ENCODE measurements at places on chromosomes 13 and 19.

- no peak for DNase-seq
Observed at GRCh38 chr13:25329706-25330105, 28.3 kb downstream of the NUP58 start.

GRCh38 chr13:66530686-66531085, 699.5 kb downstream of the PCDH9 start:
- no peak for DNase-seq

GRCh38 chr13:40444241-40444640, 222.2 kb downstream of the FOXO1 start:
- DNase-seq = no peak

DNA sequence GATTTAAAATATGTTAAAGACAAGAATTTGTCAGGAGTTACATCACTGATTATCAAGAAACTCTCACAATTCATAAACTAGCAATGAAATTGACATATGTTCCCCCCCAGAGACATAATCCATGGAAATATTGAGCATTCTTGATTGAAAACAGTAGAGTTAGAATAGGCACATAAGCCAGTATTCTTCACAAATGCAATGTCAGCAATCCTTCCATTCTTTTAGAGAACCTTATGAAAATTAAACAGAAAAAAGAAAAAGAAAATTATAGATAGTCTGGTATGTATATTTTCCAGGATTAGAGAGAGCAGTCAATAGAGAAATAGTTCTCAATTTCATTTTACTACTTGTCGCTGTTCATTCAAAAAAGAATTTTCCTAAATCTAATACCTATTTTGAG, 458.4 kb downstream of the EFNB2 start:
- no peak for DNase-seq

DNA sequence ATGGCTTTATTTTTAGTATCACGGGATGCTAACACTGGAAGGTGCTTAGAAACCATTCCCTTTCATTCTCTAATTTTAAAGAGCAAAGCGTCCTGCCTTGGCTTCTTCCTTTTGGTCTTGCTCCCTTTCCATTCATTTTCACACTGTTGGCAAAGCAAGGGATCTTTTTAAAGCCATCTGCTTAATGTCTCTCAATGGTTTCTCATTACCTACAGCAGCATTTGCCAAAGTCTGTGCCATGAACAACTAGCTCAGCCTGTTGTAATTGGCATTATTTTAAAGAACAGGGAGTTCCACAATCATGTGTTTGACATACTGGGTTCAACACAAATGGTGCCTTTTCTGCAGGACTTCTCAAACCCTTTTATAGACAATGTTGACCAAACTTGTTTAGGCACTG, 444.3 kb downstream of the GPC6 start:
- no peak for DNase-seq

DNA sequence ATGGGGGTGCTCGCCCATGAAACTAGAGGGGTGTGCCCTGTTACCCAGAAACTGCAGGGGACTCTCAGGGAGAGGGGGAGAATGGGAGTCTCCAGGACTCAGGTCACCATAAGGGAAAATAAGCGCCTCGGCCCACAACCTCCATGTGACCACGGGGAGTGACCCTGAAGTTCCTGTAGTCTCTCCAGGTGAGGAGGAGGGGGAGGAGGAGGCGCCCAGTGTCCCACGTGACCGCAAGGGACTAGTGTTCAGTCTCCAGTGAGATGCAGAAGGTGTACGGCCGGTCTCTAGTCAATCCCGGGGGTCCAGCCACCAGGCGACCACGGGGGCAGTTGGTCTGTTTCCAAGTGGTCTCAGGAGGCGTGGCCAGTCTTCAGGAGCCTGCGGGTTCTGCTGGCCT, 16.0 kb downstream of the TM6SF2 start:
- DNase-seq = no peak

- DNase-seq = no peak
Observed at GRCh38 chr19:29325241-29325975, 112.5 kb upstream of the UQCRFS1 start.

GRCh38 chr19:40623403-40624251, 22.5 kb downstream of the LTBP4 start:
- DNase-seq = no peak

DNA sequence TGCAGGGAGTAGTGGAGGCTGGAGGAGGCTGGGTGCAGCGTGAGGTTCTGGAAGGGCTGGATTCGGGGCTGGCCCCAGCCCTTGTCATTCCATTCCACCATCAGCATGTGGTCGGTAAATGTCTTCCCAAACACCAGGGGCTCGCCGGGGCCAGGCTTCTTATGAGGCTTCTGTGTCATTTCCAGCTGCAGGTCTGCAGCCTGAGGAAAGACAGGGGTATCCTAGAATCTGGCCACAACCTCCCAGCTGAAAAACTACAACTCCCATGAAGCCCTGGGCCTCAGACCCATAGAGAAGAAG, 4.4 kb downstream of the BCAT2 start:
- DNase-seq = peak; percentile 41

GRCh38 chr19:12786141-12786870, 5.0 kb upstream of the JUNB start:
- no peak for DNase-seq

GRCh38 chr19:34482380-34483250, 1.1 kb downstream of the WTIP start:
- no peak for DNase-seq

GRCh38 chr13:102606537-102607309, 9.9 kb downstream of the TPP2 start:
- no peak for DNase-seq

GRCh38 chr19:18856385-18857126, 24.8 kb downstream of the UPF1 start:
- DNase-seq = no peak

DNA sequence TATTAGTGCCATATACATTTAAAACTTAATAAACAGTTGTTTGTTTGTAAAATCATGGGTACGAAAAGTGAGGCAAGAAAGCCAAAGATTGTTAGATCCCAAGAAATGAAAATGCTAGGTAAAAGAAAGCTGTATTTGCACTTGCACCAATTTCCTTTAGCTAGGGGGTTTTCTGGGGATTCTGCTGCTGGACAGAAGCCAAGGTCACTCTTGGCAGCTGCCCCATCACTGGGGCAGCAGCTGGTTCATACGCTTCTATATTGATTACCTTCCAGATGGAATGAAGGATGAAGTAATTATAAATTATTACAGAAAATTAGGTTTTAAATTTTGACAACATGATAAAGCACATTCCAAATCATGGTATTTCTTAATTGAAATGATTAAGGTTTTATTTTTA, 127.4 kb downstream of the SLITRK5 start:
- DNase-seq = no peak

DNA sequence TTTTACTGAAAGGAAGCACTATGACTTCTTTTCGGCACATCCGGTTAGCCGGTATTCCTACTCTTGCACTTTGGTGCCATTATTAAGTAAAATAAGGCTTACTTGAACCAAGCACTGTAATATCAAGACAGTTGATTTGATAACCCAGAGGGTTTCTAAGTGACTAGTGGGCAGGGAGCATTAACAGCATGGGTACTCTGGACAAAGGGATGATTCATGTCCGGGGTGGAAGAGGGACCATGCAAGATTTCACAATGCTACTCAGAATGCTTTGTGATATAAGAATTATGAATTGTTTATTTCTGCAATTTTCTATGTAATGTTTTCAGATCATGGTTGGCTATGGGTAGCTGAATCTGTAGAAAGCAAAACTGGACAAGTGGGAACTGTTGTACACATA, 282.1 kb downstream of the TDRD3 start:
- DNase-seq = no peak

GRCh38 chr13:91588541-91588940, 190.1 kb downstream of the GPC5 start:
- no peak for DNase-seq

GRCh38 chr13:43116242-43116641, 92.9 kb downstream of the DNAJC15 start:
- no peak for DNase-seq

DNA sequence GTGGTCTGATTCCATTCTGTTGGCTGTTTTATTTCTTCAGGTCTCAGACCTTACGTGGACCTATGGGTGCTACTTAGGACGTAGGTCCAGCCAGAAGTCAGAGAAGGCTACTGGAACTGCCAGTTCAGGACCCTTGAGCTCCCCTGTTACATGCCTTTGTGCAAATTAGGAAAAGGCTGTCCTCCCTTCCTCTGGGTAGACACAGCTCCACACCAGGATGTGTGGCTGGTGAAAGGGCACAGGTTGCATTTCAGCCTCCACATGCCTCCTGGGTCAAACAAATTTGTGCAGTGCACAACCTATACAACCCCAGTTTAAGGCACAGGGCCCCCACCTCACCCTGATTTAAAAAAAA, 43.9 kb upstream of the MAP3K10 start:
- DNase-seq = no peak

DNA sequence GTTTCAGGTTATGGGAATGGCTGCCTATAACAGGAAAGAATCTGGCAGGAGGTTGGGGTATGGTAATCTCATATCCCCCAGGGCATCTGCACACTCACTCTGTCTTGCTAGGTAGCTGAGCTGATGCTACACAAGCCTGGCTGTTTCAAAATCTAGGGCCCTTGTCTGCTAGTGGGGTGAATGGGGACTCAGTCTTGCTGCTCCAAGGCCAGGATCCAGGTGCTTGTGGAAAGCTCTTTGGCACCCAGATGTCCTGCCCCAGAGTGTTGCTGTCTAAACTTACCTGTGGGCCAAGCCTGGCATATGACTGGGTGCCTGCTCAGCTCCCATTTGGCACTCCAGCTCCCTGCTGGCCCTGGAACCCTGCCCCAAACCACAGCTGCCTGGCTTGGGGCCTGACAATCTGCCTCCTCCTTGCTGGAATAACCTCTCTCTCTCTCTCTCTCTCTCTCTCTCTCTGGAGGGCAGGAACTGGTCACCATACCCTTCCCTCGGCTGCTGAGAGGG, 158.1 kb upstream of the TSC22D1 start:
- no peak for DNase-seq

GRCh38 chr13:74485757-74486156, 351.6 kb upstream of the KLF12 start:
- DNase-seq = no peak

DNA sequence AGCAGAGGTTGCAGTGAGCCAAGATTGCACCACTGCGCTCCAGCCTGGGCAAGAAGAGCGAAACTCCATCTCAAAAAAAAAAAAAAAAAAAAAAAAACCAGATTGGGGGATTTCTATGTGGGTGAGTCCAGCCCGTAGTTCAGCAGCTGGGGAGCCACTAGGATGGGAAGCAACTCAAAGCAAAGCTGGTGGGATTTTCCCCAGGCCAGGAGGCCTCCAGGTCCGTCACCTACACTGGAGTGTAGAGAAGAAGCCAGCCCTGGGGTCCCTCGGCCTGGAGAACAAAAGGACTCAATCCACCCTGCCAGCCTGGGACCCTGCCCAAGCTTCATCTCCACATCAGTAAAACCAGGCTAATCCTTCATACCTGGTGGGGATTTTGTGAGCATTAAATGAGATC, 121.3 kb upstream of the CACNA1A start:
- no peak for DNase-seq

DNA sequence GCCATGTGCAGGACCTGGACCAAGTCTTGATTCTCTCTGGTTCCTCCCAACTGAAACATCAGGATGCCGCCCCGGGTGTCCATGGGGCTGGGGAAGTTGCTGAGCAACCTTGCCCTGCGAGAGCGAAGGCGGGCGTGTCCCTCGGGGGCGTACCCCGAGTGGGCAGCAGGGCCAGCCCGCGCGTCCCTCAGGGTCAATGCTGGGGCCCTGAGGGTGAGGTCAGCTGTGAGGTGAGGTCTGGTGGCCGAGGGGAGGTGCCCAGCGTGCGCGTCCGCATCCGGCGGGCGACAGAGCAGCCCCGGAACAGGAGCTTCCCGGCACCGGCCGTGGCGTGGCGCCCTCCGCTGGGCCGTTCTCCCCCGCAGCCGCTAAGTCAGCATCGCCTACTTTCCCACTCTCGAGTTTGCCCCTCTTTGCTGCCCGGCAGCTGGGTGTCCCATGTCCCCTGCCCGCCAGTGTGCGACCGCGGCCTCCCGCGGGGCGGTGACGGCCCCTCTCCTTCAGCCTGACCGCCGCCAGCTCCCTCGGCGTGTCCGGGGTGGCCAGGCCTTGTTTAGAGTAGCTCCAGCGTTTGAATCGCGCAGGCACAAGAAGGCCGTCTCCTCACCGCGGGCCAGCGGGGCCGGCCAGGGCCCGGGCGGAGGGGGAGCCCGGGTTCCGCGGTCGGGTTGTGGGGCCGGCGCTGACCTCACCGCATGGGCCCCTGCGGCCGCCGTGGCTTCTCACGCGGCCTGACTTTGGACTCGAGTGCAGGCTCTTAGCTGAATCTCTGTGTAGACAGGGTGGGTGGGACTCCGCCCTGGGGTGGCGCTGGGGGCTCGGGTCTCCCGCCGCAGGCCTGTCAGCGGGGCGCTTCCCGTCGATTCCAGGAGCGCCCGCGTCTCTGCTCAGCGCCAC, 33.0 kb downstream of the GJA3 start:
- peak; percentile 43 for DNase-seq

- DNase-seq = peak; percentile 22
Observed at GRCh38 chr19:48102870-48103751, 7.5 kb downstream of the PLA2G4C start.

- no peak for DNase-seq
Observed at GRCh38 chr13:97030705-97031452, 36.6 kb upstream of the OXGR1 start.

- no peak for DNase-seq
Observed at GRCh38 chr13:105448811-105449210, 1086.7 kb downstream of the EFNB2 start.

DNA sequence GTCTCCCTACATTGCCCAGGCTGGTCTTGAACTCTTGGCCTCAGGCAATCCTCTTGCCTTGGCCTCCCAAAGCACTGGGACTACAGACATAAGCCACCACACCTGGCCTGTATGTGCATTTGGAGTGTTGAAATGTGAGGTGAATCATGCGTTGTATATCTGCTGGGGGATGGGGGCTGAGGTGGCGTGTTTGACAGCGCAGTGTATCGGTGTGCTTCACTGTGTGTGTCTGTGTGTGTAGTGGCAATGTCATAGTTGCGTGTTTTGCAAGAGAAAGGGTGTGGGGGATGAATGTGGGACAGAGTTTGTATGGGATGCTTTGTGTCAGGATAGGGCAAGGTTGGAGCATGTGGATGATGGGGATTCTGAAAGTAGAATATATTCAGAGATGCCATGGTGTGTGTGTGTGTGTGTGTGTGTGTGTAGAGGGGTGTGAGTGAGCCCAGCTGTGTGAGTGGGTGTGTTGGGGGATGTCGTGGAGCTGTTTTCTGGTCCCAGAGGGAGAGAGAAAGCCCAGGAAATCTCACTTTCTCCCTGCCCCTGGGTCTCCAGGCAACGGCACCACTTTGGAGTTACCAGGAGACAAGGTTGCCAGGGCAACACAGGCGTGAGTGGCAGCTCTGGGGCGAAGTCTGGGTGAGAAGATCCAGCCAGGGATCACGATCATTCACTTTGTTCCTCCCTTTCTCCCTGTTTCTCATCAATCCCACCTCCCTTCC, 1.1 kb upstream of the SWSAP1 start:
- no peak for DNase-seq

GRCh38 chr13:44259045-44260027, 114.3 kb upstream of the SERP2 start:
- DNase-seq = peak; percentile 48
